ENCODE measurements at places on chromosomes 7 and 10. TPM values are rescaled to one million over a fixed set of nuclear protein-coding genes. Genes with fewer than 3 reads are reported as not detected.

- no peak overlapping the region for H3K4me3 ChIP-seq
- H3K36me3 ChIP-seq: no peaks in the 10 kb centered on the region
- no peak for DNase-seq
Observed at GRCh38 chr10:17547060-17547459, 70.1 kb downstream of the HACD1 start.

DNA sequence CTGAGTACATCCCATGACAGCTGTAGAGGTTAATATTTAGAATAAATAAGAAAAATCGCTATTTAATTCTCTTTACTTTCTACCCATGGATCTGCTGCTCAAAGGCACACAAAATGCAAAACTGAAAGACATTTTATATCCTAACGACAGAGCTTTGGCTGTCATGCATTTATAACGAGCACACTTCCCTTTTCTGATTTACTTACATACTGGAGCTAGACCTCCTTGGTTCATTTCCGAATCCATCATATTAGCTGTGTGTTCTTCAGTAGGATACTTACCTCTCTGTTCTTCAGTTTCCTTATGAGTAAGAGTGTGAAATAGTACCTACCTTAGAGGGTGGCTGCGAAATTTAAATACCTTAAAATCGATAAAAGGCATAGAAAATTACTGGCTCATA, 10.9 kb downstream of the CALCR start:
- no peak overlapping the region for H3K4me3 ChIP-seq
- no peak for DNase-seq
- H3K27ac ChIP-seq: no peak overlapping the region
- no peaks in the 10 kb centered on the region for H3K36me3 ChIP-seq

Gene HERC4
- total RNA-seq: 71.6 TPM

Gene FAM13C
- total RNA-seq: not detected
